ENCODE measurements at places on chromosomes 6 and 20. TPM values are rescaled to one million over a fixed set of nuclear protein-coding genes. Genes with fewer than 3 reads are reported as not detected.

The TRIM15 gene
- 80.3 TPM for total RNA-seq

The HUS1B gene
- total RNA-seq, result 5.1 TPM

The LTA gene
- total RNA-seq, result not detected

The BNIP5 gene
- total RNA-seq, result 9.1 TPM

The CRIP3 gene
- total RNA-seq, result not detected

The BMP5 gene
- 4.8 TPM for total RNA-seq

The NKAIN2 gene
- not detected for total RNA-seq

The ANKRD66 gene
- total RNA-seq, result not detected

The WFDC9 gene
- total RNA-seq, result not detected

The SPAG4 gene
- not detected for total RNA-seq

The NOL7 gene
- 50.5 TPM for total RNA-seq

The MEP1A gene
- 16.5 TPM for total RNA-seq

The CLIC5 gene
- total RNA-seq, result 18.2 TPM

The GGTLC1 gene
- total RNA-seq, result not detected

The LZTS3 gene
- 36.3 TPM for total RNA-seq

The VAPB gene
- total RNA-seq, result 29.1 TPM

The MATN4 gene
- not detected for total RNA-seq

The GPR63 gene
- total RNA-seq, result 0.53 TPM

The MLIP gene
- total RNA-seq, result not detected

The PREX1 gene
- total RNA-seq, result 20.1 TPM

The GSTA3 gene
- not detected for total RNA-seq

The TCP11 gene
- total RNA-seq, result not detected

The IL17F gene
- not detected for total RNA-seq

The PXDC1 gene
- total RNA-seq, result 54.9 TPM

All from Peyer's patch (tissue), 4 donors.